ENCODE measurements at places on chromosomes 4 and X. TPM values are rescaled to one million over a fixed set of nuclear protein-coding genes. Genes with fewer than 3 reads are reported as not detected.

Gene ANKRD50
- total RNA-seq = 84.3 TPM

Gene MAPK10
- total RNA-seq = 411 TPM

DNA sequence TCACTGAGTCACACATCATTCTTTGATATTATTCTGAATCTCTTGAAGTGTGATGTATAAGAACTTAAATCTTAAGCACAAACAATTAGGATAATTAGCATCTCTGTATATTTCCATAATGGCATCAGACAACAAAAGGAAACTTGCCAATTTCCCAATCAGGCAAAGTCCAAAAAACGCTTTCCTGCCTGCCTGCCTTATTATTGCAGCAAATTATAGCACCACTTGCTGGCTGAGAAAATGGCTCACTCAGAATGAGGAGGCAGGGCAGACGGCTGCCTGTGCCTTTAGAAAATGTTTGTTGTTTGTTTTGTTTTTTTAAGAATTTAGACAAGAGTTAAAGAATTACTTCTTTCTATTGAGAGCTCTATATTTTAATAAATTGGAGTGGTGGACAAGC lies 27.7 kb upstream of the NR3C2 start:
- no peak for DNase-seq

DNA sequence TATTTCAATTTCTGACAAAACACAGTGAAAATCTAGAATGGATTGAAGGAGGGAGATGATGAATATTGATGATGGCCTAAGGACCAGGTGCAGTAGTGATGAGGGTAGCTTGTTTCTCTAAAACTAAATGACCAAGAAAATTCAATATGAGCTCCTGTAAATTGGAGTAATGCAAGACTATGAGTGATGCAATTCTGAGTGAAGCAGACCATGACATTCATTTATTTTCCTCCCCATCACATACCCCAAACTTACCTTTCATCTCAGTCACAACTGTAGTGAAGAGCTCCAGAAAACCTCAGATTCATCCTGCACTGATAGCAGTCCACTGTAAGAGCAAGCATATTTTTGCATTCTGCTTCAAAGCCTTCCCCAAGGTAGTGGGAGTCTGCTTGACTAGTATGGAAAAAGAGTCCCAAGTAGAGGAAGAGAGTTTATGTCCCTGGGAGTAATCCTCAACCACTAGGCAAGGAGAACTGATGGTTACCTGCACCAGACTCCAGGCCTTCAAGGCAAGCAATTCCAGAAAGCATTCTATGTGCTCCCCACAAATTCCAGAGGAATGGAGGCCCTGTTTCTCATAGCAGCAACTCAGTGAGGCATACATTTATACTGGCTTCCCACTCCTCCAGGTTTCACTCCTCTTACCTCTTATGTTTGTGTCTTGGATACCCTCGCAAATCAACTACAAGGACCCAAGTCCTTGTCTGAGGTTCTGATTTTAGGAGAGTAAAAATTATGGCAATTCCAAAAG lies 47.2 kb downstream of the CXCL1 start:
- no peak for DNase-seq

DNA sequence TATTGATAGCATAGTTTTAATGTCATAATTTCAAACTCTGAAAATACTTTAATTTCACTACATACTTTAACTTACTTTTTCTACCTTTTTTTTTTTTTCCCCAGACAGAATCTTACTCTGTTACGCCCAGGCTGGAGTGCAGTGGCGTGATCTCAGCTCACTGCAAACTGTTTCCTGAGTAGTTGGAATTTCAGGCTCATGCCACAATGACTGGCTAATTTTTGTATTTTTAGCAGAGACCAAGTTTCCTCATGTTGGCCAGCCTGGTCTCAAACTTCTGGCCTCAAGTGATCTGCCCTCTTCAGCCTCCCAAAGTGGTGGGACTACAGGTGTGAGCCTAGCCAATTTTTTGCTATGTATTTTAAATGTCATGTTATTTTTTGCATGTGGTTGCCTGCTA lies 741.6 kb downstream of the TRAM1L1 start:
- no peak for DNase-seq

DNA sequence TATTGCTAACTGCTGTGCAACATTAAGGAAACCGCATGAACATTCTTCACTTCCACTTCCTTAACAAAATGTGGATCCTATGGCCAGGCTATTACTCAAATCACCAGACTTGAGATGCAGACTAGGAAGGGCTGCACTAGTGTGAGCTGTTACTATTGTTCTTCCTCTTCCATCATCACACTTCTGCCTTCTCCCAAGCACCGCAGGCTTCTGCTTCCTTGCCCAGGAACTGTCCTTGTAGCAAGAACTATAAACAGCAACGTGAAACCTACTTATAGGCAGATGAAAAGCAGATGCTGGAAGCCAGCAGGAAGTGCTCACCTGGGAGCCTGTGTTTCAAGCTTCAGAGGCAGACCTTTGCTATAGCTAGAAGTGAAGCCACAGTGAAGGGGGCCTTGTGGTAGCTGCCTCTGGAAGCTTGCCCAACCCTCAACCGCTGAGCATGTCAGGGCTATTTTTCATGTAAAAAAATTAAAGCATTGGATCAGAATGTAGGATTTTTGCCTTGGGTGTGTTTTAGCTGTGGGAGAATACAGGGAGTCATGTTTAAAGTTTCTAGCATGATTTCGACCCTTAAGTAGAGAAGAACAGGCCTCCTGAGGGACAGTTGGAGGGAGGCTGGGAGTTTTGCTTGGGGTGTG lies 43.9 kb downstream of the CLNK start:
- no peak for DNase-seq

- DNase-seq = no peak
These were observed 118.0 kb downstream of the SLC4A4 start for GRCh38 chr4:71456841-71457240.
